T-helper 9 cell (primary cell): ENCODE measurements at places on chromosomes 7 and 10.
A peak's percentile ranks its signal among the peaks of the same experiment; 100 is the strongest.

DNA sequence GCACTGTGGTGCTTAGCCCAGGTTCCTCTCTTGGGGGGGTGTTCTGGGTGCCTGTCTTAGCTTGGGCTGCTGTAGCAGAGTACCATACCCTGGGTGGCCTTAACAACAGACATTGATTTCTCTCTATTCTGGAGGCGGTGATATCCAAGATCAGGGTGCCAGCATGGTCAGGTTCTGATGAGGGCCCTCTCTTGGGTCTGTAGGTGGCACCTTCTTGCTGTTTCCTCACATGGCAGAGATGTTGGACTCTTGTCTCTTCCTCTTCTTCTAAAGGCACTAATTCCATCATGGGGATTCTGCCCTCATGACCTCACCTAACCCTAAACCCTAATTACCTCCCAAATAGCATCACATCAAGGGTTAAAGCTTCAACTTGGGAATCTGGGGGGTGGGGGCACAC is 19.9 kb upstream of the CRHR2 start:
- DNase-seq = no peak

DNA sequence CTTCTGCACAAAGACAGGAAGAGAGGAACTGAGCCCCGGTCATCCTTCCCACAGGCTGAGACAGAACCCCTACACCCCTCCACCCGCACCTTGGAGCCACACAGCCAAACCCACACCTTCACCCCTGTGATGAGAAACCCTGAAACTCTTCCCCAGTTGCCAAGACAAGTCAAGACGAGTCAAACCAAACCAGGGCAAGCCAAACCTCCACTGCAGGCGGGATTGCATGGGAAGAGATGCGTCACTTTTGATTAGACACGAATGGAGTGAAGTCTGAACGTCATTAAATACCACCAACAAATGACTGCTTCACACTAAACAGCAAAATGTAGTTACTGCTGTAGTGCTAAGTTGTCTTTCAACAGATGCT is 73.8 kb downstream of the PRPF18 start:
- DNase-seq = no peak

GRCh38 chr10:3222068-3222467 is 49.5 kb upstream of the PITRM1 start:
- no peak for DNase-seq

- no peak for DNase-seq
Observed at GRCh38 chr7:76196786-76197185, 4.9 kb upstream of the SRRM3 start.

- DNase-seq = no peak
Observed at GRCh38 chr10:62990126-62990525, 143.0 kb upstream of the NRBF2 start.

DNA sequence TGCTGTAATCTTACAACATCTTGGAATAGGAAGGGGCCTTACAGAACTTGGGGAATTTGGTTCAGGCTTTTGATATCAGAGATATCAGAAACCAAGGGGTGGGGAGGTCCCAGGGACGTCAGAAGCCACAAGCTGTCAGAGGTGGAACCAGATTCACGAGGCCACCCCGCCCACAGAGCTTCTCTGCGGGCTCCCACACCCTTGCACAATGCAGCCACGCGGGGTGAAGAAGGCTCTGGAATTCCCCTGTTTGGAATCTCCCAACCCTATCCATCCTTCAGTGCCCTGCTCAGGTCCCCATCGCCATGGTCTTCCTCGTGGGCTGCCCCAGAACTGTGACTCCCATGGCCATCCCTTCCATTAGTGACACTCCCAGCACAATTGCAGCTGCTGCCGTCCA is 247.1 kb upstream of the SHH start:
- DNase-seq = no peak

DNA sequence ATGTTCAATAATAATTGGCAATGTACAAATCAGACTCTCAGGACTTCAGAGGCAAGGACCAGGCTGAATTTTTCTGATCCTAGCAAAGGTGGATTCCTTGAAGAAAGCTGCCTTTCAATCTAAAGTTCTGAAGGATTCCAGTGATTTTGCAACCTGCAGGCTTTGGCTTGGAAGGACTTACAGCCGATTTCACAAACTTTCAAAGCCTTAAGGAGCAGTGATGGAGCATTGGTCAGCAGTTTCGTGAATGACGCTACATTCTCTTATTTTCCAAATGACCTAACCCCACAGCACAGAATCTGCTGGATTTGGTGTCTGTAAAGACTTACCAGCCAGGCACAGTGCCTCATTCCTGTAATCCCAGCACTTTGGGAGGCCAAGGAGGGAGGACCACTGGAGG is 167.5 kb downstream of the ARHGAP12 start:
- no peak for DNase-seq

- peak; percentile 56 for DNase-seq
Observed at GRCh38 chr7:92836489-92836999, at the start of gene CDK6. TSS of gene CDK6 (minus strand) at chr7:92836573. CDS start at chr7:92833323, 3,250 bp downstream.

DNA sequence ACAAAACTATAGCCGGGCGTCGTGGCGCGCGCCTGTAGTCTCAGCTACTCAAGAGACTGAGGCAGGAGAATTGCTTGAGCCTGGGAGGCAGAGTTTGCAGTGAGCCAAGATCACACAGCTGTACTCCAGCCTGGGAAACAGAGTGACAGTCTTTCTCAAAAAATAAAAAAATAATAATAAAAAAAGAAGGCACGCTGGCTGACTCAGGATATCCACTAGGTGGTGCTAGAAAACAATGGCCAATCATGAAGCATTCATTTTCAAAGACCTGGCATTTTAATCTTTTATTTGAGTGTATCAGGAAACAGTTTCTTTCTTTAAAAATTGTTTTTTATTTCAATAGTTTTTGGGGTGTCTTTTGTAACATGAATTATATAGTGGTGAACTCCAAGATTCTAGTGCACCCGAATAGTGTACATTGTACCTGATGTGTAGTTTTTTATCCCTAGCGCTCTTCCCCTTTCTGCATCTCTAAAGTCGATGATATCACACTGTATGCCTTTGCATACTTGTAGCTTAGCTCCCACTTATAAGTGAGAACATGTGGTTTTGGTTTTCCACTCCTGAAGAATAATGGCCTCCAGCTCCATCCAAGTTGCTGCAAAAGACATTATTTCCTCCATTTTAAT is 88.6 kb downstream of the LYZL1 start:
- DNase-seq = no peak

DNA sequence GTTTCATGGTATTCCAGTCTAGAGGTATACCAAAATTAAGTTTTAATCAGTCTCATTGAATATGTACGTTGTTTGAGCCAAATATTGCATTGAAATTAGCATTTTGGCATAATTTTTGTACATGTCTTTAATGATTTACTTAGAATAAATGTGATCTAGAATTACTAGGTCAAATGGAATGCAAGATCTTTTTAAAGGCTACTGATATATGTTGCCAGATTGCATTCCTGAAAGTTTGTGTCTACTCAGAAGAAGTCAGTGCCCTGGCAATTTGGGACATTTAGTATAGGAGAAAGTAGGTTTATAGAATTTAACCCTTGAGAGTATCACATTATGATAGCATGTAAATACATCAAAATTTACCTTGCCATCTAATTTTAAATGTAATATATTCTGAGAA is 32.4 kb downstream of the KMT2E start:
- DNase-seq = no peak

- no peak for DNase-seq
Observed at GRCh38 chr10:9254353-9254752, 1199.9 kb downstream of the GATA3 start.

DNA sequence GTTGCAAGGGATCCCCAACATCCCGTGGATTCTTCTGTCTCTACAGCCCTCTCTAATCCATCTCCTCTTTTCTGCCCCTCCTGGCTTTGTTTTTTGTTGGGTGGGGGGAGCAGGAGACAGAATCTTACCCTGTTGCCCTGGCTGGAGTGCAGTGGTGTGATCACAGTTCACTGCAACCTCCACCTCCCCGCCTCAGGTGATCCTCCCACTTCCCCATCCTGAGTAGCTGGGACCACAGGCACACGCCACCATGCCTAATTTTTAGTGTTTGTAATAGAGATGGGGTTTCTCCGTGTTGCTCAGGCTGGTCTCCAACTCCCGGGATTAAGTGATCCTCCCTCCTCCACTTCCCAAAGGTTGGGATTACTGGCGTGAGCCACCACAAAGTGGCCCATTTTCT is 121.8 kb downstream of the MYL10 start:
- no peak for DNase-seq

DNA sequence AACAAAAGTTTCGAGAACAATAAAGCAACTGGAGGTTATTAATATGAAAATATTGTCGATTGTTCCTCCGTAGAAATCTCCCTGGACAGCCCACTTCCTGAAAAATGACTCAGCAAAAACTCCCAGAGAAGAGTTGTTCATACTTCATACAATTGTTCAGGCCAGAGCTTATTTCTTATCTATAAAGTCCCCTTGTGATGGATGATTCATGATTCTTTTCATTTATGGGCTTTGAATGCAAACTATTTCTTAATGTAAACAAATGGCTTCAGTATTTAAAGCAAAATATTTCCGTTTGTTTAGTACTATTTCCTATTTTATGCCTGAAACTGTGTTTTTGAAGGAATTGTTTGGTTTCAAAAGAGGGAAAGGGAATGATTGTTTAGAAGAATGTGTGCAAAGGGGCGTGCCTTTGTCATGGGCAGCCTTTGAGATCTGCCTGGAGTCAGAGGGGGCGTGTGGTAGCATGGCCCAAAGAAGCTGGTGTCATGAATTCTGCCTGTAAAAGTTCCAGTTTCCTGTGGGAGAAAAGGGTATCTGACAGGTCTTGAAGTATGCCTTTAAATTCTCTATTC is 26.2 kb upstream of the EXOC6 start:
- no peak for DNase-seq

- DNase-seq = no peak
Observed at GRCh38 chr10:104492329-104492940, 138.8 kb downstream of the CFAP58 start.

DNA sequence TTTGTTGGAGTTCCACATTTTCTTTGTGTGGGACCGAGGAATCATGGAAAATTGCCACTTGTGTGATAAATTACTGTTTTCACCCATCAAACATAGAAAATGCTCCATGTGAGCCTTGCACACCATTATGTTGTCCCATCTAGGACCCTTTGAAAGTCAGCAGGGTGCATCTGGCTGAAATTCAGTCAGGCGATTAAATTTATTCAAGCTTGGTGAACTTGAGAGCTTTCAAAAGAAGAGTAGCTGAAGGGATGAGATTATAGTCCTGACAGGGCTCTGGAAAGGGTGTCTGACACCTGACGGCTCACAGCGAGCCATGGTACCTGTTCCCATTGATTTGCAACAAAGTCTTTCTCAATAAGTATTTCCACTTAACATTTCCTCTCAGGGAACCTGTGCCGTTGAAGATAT is 399.7 kb upstream of the ETV1 start:
- no peak for DNase-seq

- DNase-seq = no peak
Observed at GRCh38 chr10:17240616-17241015, 12.6 kb downstream of the VIM start.

GRCh38 chr7:2970307-2970664 is 73.4 kb downstream of the CARD11 start:
- no peak for DNase-seq

GRCh38 chr10:132728321-132728720 is 57.6 kb downstream of the NKX6-2 start:
- DNase-seq = no peak

GRCh38 chr10:75530299-75530698 is 98.9 kb downstream of the LRMDA start:
- no peak for DNase-seq

DNA sequence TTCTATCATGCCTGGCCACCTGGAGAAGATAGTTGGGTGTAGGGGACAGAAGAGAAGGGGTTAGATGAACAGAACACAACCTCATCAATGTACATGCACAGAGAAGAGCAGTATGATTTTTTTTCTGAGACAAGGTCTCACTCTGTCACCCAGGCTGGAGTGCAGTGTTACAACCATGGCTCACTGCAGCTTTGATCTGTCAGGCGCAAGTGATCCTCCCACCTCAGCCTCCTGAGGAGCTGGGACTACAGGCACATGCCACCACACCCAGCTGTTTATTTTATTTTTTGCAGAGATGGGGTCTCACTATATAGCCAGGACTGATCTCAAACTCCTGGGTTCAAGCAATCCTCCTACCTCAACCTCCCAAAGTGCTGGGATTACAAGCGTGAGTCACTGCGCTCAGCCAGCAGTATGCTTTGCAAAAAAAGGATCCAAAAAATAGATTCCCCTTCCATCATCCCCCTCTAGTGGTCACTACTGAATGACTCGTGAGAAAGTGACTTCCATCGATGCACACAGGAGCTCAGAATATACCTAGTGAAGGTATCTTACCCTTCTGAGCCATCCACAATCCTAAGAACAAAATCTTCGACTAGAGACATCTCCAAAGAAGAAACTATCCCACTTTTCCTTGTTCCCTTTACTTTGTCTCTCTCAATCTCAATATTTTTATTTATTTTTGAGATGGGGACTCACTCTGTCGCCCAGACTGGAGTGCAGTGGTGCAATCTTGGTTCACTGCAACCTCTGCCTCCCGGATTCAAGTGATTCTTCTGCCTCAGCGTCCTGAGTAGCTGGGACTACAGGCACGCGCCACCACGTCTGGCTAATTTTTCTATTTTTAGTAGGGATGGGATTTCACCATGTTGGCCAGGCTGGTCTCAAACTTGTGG is 21.0 kb downstream of the ZCWPW1 start:
- no peak for DNase-seq

GRCh38 chr7:44643206-44643605 is 36.8 kb downstream of the OGDH start:
- DNase-seq = no peak

GRCh38 chr10:103614306-103615158 is 121.0 kb downstream of the NEURL1 start:
- DNase-seq = no peak

GRCh38 chr10:88473989-88474883 is 108.9 kb downstream of the RNLS start:
- DNase-seq = no peak

GRCh38 chr7:134246761-134247160 is 70.0 kb downstream of the SLC35B4 start:
- DNase-seq = no peak

GRCh38 chr10:113221756-113222168 is 271.7 kb downstream of the TCF7L2 start:
- DNase-seq = no peak

- DNase-seq = no peak
Observed at GRCh38 chr7:55148571-55148970, 129.8 kb downstream of the EGFR start.

DNA sequence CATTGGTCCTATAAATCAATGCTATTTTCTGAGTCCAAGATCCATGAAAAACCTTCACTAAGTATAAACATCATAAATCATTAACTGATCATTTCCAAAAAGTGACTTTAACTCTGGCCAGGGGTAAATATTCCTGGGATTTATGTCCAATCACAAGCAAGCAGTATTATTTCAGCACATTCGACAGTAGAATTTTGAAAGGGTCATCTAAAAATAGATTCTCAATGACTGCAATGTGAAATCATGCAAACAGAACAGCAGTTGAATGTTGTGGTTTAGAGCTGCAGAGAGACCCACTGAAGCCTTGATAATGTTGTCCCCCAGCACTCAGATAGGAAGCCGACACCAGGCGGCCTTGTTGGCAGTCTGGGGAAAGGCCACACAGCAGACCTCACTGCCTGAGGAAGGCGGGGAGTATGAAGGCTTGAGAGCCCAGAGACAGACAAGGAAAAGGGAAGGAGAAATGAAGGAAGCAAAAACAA is 38.1 kb downstream of the FAM107B start:
- no peak for DNase-seq
